ENCODE measurements at places on chromosomes 13 and 19.

- DNase-seq = no peak
Measured at GRCh38 chr19:56162258-56162657, 13.6 kb upstream of the GALP start.

DNA sequence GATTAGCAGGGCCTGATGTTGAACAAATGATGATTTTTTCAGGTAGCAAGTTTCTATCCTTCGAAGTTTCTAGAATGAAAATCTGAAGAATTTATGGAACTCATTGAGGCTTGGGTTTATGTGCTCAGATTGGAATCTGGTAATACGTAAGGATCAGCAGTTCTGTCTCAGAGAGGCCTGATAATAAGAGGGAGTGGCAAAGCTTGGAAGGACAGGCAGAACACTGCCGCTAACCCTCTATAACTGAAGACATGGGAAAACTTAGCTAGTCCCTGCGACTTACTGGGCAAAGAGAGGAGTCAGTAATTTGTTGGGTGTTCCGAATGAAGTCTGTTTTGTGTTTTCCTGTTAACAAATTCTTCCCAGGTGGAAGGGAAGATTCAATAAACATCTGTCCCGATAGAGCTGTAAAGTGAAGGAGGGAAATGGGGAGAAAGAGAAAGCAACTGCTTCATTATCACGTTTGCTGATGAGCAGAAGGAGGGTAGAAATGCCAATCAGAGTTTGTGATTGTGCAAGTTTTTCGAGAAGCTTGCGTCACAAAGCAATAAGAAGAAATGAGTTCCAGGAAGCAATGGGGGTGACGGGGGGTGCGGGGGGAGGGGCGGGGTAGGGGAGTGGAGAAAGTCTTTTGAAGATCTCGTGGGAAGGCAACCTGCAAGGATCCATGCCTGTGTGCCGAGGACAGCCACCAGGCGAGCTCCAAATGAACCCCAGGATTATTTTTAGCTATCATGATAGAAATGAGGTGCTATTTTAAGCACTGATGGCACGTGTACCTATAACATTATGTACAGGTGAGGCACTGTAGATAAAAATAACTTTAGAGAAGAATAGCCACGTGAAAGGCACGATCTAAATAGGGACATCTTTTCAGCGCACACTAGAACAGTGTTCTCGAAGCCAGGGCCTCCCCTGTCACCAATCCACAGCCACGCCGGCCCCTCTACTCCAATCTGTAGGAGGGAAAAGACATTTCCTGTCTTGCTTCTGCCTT is 224.1 kb downstream of the FGF9 start:
- DNase-seq = no peak

DNA sequence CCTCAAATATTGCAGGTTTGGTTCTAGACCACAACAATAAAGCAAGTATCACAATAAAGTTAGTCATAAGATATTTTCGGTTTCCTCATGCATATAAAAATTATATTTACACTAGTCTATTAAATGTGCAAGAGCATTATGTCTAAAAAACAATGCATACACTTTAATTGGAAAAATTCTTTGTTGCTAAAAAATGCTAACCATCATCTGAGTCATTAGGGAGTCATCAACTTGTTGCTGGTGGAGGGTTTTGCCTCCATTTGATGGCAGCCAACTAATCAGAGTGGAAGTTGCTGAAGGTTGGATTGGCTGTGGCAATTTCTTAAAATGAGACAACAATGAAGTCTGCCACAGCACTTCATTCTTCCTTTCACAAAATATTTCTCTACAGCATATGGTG is 422.3 kb upstream of the GPC6 start:
- no peak for DNase-seq

- no peak for DNase-seq
Measured at GRCh38 chr19:32388393-32388855, 17.1 kb upstream of the DPY19L3 start.

- DNase-seq = no peak
Measured at GRCh38 chr13:43992211-43992610, 112.5 kb downstream of the LACC1 start.

- no peak for DNase-seq
Measured at GRCh38 chr19:24081056-24081455, 5.9 kb upstream of the ZNF254 start.

DNA sequence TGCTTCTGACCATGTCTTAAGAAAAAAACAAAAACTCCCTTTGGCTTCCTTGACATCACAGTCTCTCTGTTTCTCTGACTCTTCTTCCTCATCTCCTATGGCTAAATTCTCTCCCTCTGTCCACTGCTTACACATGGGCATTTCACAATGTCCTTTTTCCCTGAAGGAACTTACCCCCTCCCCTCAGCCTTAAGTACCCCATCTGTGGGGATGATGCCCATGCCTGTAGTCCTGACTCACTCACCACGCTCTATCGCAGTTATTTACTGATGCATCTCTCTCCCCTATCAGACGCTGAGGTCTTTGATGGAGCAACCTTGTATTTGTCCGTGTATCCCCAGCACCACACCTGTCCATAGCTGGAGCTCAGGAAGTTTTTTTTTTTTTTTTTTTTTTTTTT is 32.4 kb downstream of the ACTN4 start:
- DNase-seq = no peak

- DNase-seq = no peak
Measured at GRCh38 chr13:99722931-99723330, 221.7 kb downstream of the TM9SF2 start.

DNA sequence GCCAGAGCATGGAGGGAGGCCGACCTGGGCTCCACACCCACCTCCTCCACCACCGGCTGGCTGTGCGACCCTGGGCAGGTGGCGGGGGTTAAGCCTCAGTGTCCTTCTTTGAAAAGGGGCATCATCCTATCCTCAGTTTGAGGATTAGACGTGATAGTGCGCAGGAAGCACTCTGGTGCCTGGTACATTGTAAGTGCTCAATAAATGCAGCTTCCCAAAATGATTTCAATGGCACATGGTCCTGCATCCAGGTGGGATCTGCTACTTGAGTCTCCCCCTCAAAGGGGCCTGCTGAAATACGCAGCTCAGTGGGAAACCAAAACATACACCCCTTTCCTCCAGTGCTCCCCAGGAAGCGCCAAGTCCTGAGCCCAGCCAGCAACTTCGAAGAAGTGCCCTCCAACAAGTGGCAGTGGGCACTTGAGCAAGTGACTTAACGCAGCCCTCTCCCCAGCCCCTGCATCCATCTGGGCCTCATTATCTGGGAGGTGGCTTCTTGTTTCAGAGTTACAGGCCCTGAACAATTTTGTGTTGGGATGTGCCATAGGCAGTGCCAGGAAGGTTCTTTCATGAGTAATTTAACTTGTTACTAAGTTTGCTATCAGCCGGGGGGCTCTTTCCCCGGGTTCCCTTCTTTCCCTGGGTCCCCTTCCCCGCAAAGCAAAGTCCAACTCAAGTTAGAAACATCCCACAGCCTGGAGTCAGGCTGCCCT is 17.9 kb downstream of the ACTN4 start:
- no peak for DNase-seq

DNA sequence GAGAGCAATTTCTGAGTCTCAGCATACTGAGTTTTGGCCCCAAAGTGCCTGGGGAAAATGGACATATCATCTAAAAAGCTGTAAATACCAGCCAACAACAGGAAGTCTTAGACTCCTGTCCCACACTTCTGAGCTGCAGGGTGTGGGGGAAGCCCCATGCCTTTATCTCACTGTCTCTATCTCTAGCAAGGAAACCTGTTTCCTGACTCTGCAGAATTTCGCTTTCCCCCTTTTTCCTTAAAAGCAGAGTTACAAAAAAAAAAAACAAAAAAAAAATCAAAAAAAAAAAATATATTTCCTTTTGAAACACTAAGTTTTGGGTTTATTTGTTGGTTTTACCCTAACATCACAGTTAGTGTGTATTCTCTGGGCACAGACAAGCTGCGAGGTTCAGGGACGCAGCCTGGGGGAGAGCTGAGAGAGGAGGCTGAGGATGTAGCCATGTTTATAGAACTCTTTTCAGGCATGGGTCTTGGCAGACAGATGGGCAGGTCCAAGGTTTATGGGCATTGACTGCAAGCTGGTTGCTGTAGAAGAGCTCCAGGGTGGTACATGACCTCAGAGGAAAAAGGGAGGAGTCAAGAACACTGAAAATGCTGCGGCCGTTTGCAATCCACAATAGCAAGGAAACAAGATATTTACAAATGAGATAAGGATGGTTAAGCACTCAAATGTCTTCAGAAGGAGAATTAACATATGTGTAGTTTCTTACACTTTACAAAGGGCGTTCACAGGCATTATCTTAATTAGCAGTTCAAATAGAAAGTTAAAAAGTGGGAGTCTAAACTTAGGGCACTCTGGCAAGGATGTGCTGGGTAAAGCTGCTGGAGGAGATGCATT is 4.9 kb downstream of the MBNL2 start:
- no peak for DNase-seq

GRCh38 chr19:16051254-16052025 is 24.9 kb upstream of the TPM4 start:
- DNase-seq = no peak

- peak; percentile 64 for DNase-seq
Measured at GRCh38 chr13:45393941-45394570, 24.1 kb downstream of the SLC25A30 start.

All from GM13976 (cell line).